ENCODE measurements at places on chromosomes 4 and X.
A peak's percentile ranks its signal among the peaks of the same experiment; 100 is the strongest.

- no peak for DNase-seq
Observed at GRCh38 chrX:67961516-67961915, 417.7 kb downstream of the AR start.

DNA sequence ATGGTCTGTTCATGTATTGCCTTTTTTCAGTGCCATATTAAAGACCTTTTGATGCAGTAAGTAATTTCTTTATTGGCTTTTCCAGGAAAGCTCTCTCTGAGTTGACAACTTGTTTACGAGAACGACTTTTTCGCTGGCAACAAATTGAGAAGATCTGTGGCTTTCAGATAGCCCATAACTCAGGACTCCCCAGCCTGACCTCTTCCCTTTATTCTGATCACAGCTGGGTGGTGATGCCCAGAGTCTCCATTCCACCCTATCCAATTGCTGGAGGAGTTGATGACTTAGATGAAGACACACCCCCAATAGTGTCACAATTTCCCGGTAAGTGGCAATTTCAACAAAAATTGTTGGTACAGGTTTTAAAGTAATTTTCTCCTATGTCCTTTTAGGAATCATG is 148.0 kb downstream of the STIM2 start:
- DNase-seq: no peak

GRCh38 chrX:136784231-136784630 is 3.5 kb upstream of the ARHGEF6 start:
- DNase-seq: no peak

GRCh38 chrX:17511556-17511955 is 136.6 kb downstream of the NHS start:
- DNase-seq: no peak

GRCh38 chr4:157294575-157294974 is 74.0 kb downstream of the GRIA2 start:
- no peak for DNase-seq

DNA sequence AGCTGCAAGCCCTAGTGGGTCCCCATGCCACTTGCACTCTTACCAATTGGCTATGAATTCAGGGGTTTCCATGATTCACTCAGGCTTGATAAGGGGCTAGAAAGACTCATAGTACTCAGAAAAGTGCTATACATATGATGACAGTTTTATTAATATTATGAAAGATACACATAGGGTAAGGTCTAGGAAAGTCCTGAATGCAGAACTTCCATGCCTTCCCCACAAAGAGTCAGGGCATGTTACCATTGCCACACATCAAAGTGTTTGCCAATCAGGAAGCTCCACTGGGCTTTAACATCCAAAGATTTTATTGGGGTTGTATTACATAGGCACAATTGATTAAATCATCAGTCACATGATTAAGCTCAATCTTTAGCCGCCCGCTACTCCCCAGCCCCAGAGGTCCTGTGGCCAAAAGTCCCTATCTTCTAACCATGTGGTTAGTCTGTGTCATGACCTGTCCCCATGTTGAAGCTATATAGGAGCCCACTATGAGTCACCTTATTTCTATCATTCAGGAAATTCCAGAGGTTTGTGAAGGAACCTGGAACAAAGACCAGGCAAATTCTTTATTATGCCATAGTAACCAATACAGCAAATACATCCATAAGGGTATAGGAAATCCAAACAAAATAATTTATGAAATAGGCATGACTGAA is 635.6 kb downstream of the STPG2 start:
- DNase-seq: no peak

DNA sequence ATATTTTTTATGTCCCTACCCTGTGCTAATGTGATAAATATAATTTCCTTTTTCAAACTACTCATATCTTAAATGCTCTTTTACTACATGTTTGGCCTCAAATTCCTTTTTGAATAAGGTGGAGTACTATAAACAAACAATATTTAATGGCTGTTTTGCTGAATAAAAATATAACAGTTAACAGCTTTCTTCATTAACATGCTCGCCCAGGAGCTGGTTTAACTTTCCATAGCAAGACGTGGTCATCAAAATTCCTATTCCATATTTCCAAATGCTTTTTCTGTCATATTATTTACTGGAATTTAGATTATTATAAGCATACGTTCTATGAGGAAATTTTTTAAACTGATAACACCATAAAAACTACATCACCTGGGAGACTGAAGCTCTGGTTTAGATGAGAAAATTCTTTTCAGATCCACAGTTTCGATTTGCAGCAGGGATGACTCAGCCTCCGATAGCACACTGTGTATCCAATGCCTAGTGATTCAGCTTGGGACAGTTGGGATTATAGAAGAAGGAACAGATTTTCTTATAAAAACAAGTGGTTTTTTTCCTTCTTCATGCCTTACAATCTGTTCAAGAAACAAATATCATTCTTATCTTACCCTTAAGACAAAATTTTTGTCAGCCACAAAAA is 129.1 kb downstream of the FBXO8 start:
- no peak for DNase-seq

- no peak for DNase-seq
Observed at GRCh38 chr4:39435659-39436563, 22.8 kb downstream of the RPL9 start.

DNA sequence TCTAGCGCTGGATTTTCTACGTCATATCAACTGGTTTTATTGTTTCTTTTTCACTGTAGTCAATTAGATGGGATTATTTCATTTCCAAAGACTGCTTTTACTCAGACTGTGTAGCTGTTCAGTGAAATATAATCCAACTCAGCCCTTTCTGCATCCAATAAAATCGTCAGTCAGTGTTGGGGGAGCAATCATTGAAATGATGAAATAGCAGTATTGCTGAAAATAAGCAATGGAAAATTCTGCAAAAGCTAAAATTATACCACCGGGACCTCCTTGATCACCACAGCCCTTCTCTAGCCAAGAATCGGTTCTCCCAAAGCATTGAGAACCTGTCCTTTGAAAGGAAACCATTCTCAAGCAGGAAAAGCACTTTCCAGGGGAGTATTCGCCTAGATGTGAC is 243.1 kb upstream of the TENM3 start:
- DNase-seq: no peak

DNA sequence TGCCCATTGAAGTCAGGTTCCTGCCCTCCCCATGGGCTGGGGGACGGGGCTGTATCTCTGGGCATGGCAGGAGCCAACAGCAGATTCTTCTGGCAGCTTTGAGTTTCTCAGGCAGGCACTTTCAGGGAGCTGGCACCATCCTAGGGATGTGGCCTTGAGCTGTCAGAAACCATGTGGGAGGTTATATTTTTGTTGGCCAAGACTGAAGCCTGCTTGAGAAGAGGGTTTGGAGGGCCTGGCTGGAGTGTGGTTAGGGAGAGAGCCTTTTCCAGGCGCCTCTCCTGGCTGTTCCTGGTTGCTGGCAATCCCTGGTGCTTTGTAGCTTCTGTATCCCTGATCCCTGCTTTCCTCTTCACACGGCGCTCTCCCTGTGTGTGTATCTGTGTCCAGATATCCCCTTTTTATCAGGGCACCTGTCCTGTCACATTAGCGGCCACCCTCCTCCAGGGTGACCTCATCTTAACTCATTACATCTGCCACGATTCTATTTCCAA is 30.6 kb upstream of the SORCS2 start:
- DNase-seq: no peak

- no peak for DNase-seq
Observed at GRCh38 chr4:37138789-37139188, 105.8 kb upstream of the NWD2 start.

DNA sequence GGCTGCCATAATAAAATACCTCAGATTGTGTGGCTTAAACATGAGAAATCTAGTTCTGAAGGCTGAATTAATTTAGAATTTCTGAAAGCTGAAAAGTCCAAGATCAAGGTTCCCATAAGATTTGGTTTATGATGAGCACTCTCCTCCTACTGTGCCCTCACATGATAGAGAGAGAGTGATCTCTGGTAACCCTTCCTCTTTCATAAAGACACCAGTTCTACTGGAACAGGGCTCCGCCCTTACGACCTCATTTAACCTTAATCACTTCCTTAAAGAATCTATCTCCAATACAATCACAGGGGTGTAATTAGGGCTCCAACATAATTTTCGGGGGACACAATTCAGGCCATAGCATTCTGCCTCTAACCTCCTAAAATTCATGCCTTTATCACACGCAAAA is 194.0 kb upstream of the MAB21L2 start:
- DNase-seq: no peak

DNA sequence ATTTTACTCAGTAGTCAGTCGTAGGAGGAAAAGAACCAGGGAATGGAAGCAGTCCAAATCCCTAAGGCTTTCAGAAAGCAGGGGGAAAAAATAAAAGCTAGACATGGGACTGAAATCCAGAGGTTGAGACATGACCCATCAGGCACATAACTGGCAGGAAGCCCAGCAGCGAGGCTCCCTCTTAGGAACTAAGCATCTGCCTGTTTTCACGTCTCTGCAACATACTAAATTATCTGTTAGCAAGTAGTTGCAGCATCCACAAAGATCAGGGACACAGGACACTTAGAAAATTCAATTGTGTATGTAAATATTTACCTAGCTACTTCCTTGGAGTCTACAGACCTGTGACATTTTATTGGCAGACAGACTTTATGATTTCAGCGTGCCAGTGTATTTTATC is 118.0 kb upstream of the EDNRA start:
- no peak for DNase-seq

DNA sequence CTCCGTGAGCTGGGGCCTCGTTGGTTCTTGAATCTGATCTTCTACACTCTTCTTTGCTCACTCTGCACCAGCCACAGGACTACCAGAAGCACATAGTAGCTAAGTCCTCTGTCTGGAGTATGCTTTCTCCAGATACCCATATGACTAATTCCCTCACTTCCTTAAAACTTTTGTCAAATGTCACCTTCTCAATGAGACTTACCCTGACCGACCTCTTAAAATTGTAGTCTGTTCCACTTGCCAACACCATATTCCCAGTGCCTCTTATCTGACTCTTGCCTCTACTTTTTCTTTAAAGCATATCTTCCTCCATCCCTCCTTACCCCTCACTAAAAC is 10.0 kb downstream of the PARM1 start:
- DNase-seq: no peak

- no peak for DNase-seq
Observed at GRCh38 chr4:142743121-142743825, 102.8 kb downstream of the INPP4B start.

- DNase-seq: peak; percentile 69
Observed at GRCh38 chr4:102344520-102344953, 745 bp downstream of the SLC39A8 start.

DNA sequence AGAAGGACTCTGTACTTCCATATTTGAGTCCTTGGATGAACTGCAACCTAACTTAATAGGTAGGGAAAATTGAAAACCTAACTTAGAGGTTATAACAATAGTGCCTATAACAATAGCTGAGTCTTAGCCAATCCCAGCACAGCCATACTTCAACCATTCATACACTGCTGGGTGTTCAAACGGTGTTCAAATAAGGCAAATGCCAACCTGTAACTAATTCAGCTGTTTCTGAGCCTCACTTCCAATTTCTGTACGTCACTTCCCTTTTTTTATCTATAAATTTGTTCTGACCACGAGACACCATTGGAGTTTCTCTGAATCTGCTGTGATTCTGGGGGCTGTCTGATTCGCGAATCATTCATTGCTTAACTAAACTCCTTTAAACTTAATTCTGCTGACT is 9.6 kb upstream of the GRSF1 start:
- DNase-seq: no peak
